Activated T-helper 2 cell treated with anti-CD3 and anti-CD28 coated beads, Interferon-gamma antibody, Interleukin-2, Interleukin-4, amounts not matched to agents 10 μg/mL and 5 μg/mL and 100 μg/mL, durations not matched to agents 14 hours and 24 hours and 36 hours (primary cell): ENCODE measurements at places on chromosomes 3 and 15.

DNA sequence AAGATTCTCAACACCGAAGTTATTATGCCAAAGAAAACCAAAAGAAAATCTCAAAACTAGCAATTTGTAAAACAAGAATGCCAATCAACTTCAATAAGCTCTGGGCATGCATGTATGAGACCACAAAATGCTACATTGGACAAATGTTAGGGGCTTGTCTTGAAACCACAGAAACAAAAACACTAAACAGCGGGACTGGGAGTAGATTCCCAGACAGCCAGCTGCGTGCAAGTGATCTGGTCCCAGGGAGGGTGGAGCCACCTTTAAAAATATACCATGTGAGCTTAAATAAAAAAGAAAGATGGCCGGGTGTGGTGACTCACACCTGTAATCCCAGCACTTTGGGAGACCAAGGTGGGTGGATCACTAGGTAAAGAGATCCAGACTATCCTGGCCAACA lies 163.6 kb upstream of the PRICKLE2 start:
- DNase-seq, result no peak

DNA sequence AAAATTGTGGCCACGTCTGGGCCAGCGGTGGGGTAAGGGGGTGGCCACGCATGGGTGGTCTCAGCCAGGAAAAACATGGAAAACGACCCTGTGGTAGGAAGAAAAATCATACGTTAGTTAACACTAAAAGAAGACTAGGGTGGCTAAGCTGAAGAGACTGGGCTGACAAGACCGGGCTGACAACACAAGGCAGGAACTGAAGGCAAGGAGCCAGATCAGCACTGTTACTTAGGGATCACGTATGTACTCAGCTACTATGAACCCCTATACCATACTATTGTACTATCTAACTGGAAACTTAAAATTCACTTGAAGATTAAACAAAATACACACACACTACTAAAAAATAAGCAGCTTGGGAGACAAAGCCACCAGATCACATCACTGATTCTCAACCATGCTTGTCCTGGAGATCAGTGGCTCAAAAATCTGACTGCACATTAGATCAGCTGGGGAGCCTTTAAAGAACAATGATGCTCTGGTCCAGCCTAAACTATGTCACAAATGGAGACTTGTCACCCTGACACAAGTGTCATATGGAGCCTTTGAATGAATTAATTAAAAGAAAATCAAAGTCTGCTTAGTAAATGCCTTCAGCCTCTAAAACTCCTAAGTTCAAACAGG lies 442.2 kb downstream of the SHQ1 start:
- DNase-seq, result no peak

- peak; percentile 20 for DNase-seq
These were observed 14.2 kb upstream of the HOMER2 start for GRCh38 chr15:82966671-82967071.

GRCh38 chr3:30944124-30944523 lies 49.7 kb upstream of the GADL1 start:
- no peak for DNase-seq
